ENCODE measurements at places on chromosomes 7 and 10.

DNA sequence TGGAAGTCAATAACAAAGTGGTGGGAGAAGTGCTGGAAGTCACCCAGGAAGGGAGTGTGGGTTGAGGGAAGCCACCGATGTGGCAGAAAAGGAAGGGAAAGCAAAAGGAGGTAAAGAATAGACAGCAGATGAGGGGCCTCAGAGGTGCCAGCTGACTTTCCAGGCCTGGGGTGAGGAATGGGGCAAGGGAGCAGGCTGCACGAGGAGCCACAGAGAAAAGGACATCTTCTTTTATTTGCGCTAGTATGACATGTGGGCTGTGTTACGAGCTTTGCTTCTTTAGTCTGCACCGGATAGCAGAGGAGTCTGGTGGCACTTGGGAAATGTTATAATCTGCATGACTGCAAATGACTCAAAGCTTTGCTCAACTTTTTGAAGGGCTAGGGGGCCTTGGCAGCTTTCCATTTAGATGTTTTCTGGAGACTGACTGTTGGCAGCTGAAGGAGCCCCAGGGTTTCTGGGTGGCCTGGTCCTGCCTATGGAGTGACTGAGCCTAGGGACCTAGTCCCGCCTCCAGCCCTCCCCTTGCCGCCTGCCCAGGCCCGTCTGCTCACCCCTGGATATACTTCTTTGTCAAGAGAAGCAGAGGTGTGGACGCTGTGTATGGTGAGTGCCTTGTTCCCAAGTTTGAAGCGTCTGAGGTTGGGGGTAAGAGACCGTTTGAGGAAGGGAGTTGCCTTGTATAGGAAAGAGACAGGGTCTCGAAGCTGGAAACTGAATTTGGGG lies 5.1 kb downstream of the PRXL2A start:
- no peak overlapping the region for H3K4me3 ChIP-seq
- H3K27ac ChIP-seq = no peak overlapping the region
- H3K27me3 ChIP-seq = no peaks in the 10 kb centered on the region
- no peak for DNase-seq
- peaks cover 43% of the 10 kb centered on the region for H3K4me1 ChIP-seq

GRCh38 chr10:74021248-74022055 lies 23.5 kb downstream of the VCL start:
- no peaks in the 10 kb centered on the region for H3K27me3 ChIP-seq
- no peak for DNase-seq
- peaks cover under 1% of the 10 kb centered on the region for H3K4me1 ChIP-seq
- H3K27ac ChIP-seq = no peak overlapping the region
- no peak overlapping the region for H3K4me3 ChIP-seq

- DNase-seq = no peak
- H3K27ac ChIP-seq = no peak overlapping the region
- peaks cover 14% of the 10 kb centered on the region for H3K27me3 ChIP-seq
- no peaks in the 10 kb centered on the region for H3K36me3 ChIP-seq
- no peaks in the 10 kb centered on the region for H3K4me1 ChIP-seq
- H3K4me3 ChIP-seq = no peak overlapping the region
These were observed 42.4 kb upstream of the ZMYND11 start for GRCh38 chr10:92846-93245.

DNA sequence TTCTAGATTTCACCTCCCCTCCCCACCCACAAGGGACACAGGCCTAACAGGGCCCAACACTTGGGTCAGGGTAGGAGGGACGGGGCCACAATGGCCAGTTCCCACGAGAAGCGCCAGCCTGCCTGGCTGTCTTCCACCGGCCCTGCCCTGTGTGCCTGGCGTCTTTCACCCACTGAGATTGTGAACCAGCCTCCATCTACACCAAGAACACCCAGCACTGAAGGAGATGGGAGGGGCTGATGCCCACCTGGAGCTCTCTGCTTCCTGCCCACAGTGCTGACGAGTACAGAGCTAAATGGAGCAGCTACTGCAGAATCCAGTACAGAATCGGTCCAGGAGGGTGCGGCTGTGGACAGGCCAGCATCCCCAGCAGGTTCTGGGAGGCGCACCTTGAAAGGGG lies 2.4 kb upstream of the ASIC3 start:
- H3K27ac ChIP-seq = no peak overlapping the region
- no peak for DNase-seq
- no peak overlapping the region for H3K4me3 ChIP-seq
- no peaks in the 10 kb centered on the region for H3K27me3 ChIP-seq

DNA sequence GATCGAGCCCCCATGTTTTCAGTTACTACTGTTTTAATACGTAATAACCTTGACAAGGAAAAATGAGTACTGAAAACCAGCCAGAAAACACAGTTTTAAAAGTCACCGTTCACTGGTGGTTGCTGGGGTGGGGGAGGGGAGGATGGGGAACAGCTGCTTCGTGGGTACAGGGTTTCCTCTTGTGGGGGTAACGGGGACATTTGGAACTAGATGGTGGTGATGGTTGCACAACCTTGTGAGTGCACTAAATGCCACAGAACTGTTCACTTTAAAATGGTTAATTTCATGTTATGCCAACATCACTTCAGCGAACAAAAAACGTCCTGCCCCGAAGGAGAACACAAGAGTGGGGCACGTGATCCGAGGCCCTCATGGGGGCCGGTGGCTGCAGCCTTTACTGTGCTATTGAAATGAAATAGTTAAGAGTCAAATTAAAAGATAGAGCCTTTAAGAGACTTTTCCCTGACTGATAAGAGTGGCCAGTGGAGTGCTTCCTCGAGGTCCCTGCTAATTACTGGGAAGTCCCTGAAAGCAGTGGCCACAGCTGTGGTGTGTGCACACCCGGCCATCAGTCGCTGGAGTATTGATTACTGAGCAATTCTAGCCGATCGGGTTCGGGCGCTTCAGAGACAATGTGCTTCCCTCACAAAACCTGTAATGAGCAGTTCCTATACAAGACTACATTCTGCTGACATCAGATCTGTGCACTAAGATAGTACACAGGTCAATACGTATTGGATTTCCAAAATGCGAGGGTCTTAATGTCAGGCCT lies 80.3 kb downstream of the EBF3 start:
- H3K27ac ChIP-seq = no peak overlapping the region
- DNase-seq = no peak
- H3K27me3 ChIP-seq = no peaks in the 10 kb centered on the region
- H3K36me3 ChIP-seq = no peaks in the 10 kb centered on the region
- H3K4me1 ChIP-seq = peaks cover 16% of the 10 kb centered on the region
- no peak overlapping the region for H3K4me3 ChIP-seq

- no peak overlapping the region for H3K4me3 ChIP-seq
- no peak for DNase-seq
- H3K36me3 ChIP-seq = no peaks in the 10 kb centered on the region
- H3K27ac ChIP-seq = no peak overlapping the region
- no peaks in the 10 kb centered on the region for H3K27me3 ChIP-seq
These were observed 61.3 kb downstream of the APBB1IP start for GRCh38 chr10:26499426-26499825.

DNA sequence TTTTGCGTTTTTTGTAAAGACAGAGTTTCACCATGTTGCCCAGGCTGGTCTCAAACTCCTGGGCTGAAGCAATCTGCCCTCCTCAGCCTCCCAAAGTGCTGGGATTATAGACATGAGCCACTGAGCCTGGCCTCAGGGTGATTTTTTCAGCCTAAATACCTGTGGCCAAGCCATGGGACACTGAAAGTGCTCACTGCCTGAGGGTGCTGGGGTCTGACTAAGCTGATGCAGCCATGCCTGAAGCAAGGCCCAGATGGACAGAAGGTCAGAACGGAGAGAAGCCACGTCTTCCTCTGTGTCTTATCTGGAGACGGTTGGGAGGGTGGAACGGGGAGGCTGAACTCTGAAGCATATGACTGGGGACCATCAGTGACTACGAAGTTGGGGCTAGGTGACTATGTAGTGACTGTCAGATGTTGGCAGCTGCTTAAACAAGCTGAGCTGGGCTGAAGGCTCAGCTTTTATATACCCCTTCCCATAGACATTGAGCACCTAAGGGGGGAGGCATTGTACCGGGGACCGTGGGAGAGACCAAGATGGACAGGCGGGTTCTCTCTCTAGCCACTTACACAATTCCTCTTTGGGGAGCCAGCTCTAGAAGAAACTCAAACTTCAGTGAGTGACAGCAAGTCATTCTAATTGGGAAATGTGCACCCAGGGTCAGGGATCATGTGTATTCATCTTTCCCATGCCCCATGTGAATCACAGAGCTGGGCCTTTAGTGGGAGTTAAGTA lies 73.3 kb upstream of the HABP2 start:
- H3K27me3 ChIP-seq = no peaks in the 10 kb centered on the region
- H3K27ac ChIP-seq = no peak overlapping the region
- H3K36me3 ChIP-seq = no peaks in the 10 kb centered on the region
- DNase-seq = no peak
- no peak overlapping the region for H3K4me3 ChIP-seq
- H3K4me1 ChIP-seq = peaks cover 7% of the 10 kb centered on the region

DNA sequence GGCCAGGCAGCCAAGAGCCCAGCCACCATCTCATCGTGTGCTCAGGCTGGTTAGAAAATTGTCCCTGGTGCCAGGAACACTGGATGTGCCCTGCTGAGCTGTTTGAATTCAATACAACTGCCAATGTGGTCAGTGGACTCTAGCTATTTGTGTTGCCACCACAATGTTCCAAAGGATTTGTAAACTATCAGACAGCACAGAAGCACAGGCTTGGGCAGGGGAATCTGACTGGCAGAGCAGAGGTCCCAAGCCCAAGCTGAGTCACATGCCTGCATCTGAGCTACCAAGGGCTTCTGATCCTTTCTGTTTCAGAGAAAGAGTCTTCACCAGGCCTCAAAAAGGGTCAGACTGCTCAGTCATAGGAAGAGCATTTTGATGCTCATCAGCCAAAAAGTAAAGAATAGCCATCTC lies 232.1 kb upstream of the SEMA3C start:
- no peaks in the 10 kb centered on the region for H3K27me3 ChIP-seq
- H3K4me1 ChIP-seq = peaks cover 4% of the 10 kb centered on the region
- no peaks in the 10 kb centered on the region for H3K36me3 ChIP-seq
- DNase-seq = no peak

DNA sequence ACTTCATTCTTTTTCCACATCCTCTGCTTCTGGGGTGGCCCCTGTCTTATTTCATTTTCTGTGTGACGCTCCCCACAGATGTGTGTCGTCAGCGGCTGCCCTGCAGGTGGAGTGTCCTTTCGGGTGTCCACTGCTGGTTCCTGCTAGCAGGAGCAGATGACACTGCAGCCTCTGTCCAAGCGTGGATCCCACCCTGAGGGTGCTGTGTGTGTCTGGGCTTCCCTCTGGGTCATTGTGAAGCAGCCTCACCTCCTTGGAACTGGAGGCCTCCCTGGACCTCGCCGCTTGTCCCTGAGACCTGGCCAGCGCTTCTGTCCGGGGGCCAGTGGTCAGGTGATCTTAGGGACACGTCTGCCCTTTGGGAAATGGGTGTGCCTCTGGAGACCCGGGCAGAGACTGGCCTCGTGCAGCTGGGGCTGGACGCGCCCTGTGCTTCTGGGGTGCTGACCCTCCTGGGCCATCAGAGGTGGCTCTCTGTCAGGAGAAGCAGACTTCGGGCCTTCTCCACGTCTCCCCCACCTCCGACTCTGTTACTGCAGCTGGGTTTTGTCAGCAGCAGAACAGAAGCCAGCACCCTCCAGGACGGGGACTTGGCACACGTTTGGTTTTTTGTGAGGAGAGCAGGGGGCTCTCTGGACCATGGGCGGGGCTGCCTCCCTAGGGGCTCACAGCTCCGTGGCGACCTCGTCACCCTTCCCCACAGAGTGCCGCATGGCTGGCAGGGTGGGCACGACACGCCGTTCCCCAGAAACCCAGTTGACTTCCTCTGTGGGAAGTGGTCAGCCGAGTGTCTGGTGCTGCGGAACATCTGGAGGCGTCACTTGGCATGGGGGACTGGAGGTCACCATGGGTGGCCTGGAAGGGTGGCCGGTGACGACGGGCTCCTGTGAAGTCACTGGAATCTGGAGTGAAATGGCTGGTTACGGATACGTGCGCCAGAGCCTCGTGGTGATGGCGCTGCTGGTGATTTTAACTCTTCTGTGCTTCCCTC lies 48.4 kb downstream of the INPP5A start:
- H3K4me1 ChIP-seq = peaks cover 3% of the 10 kb centered on the region
- no peak overlapping the region for H3K27ac ChIP-seq
- no peaks in the 10 kb centered on the region for H3K36me3 ChIP-seq
- DNase-seq = no peak
- no peak overlapping the region for H3K4me3 ChIP-seq
- H3K27me3 ChIP-seq = no peaks in the 10 kb centered on the region

- no peaks in the 10 kb centered on the region for H3K27me3 ChIP-seq
- no peak overlapping the region for H3K27ac ChIP-seq
- H3K36me3 ChIP-seq = no peaks in the 10 kb centered on the region
- DNase-seq = no peak
These were observed 175.7 kb downstream of the SEMA3D start for GRCh38 chr7:85011127-85011526.

GRCh38 chr10:114271779-114272167 lies 32.7 kb downstream of the VWA2 start:
- H3K27ac ChIP-seq = no peak overlapping the region
- H3K27me3 ChIP-seq = peaks cover 41% of the 10 kb centered on the region
- no peak overlapping the region for H3K4me3 ChIP-seq

DNA sequence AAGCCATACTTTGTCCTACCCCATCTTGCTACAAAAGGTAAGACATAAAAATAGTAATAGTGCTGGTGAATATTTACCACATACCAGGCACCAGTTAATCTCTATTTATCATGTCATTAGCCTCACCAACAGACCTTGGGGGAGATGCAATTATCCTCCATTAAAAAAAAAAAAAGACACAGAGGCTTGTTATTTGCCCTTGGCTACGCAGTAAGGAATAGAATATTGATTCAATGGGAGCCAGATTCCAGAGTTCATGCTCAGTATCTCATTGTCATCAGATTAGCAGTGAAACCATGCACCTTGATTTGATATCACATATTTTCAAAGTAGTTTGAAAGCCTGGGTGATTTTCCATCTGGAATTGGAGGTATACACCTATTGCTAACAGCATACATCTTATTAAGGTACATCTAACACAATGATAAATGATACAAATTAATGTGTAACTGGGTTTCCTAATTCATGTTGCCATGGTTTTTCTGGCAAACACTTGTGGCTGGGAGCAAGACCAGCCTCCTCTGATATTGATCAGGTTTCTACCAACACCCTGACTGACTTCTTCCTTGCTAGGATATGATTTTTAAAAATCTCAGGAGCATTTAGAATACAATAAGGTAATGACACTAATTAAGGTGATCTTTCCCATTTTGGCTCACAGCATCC lies 67.1 kb upstream of the PRR15 start:
- no peak for DNase-seq
- no peak overlapping the region for H3K4me3 ChIP-seq
- no peaks in the 10 kb centered on the region for H3K27me3 ChIP-seq
- H3K27ac ChIP-seq = no peak overlapping the region
- H3K4me1 ChIP-seq = no peaks in the 10 kb centered on the region

GRCh38 chr7:119916501-119916900 lies 356.5 kb upstream of the KCND2 start:
- no peaks in the 10 kb centered on the region for H3K27me3 ChIP-seq
- no peaks in the 10 kb centered on the region for H3K36me3 ChIP-seq
- no peaks in the 10 kb centered on the region for H3K4me1 ChIP-seq
- no peak overlapping the region for H3K27ac ChIP-seq
- no peak for DNase-seq

Measured in neuronal stem cell (in vitro differentiated cells).